Smooth muscle cell of trachea (primary cell): ENCODE measurements at places on chromosomes 5 and 9. TPM values are rescaled to one million over a fixed set of nuclear protein-coding genes. Genes with fewer than 3 reads are reported as not detected.

CD180 gene
- under 0.01 TPM in 1 of 2 replicates, not detected in the other for total RNA-seq

ANKRD20A1 gene
- 0.73 TPM in 1 of 2 replicates, not detected in the other for total RNA-seq

SLC25A48 gene
- total RNA-seq, result not detected in 2 replicates

ZNF454 gene
- 1.6 and 2.5 TPM in 2 replicates for total RNA-seq

WNK2 gene
- total RNA-seq, result 0.15 TPM in 1 of 2 replicates, not detected in the other
